NCI-H187 treated with DMSO at 0.1 percent for 48 hours (cell line): ENCODE measurements at places on chromosomes 2 and 18.

GRCh38 chr2:21607572-21607971 is 483.8 kb downstream of the TDRD15 start:
- DNase-seq: no peak

- DNase-seq: no peak
These were observed 18.7 kb upstream of the DHRS9 start for GRCh38 chr2:169050476-169051240.

DNA sequence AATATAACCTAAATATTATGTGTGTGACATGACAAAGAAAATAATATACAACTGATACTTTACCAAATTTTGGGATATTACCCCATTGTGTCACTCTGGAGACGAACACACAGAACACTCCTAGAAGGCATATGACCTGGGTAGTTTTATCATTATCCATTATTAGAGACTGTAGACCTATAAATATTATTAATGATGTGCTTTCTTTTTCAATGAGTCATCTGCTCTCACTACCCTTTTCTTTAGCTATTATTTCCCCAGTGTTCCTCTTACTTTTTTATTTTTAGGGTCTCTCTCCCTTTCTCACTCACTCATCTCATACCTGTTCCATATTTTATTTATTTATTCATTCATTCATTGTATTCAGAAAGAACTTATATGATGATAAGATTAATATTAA is 143.3 kb upstream of the ITGA4 start:
- DNase-seq: no peak

DNA sequence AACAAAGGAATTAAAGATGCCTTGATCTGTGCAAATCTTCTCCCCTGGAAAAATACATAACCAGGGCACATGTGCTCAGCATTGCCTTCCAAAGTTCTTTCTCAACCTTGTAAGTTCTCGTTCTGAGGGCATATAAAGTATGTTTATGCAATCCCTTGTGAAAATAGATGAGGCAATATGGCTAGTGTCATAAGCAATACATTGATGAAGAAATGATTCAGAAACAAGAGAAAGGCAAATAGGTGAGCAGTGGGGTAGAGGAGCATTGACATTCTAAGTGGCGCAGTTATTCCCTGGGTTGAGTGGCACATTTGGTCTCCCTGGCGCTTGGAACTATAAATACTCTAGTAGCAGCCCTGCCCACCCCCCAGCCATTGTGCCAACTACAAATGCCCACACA is 57.4 kb upstream of the PGAP1 start:
- no peak for DNase-seq

DNA sequence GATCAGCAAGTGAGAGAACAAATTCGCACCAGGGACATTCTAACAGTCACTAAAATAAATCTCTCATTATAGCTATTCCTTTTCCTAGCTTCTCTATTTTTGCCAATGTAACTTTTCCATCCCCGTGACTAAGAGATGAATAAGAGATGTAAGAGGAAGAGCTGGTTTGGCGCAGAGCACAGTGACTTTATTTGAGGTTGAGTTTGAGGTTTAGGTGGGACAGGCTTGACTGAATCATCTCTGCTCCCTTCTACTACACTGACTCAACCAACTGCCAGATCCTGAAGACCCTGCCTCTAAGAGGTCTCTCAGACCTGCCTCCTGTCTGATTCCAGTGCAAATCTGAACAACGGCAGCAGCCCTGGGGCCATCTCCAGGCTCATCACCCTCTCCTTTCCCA is 28.0 kb downstream of the RFX8 start:
- DNase-seq: no peak

DNA sequence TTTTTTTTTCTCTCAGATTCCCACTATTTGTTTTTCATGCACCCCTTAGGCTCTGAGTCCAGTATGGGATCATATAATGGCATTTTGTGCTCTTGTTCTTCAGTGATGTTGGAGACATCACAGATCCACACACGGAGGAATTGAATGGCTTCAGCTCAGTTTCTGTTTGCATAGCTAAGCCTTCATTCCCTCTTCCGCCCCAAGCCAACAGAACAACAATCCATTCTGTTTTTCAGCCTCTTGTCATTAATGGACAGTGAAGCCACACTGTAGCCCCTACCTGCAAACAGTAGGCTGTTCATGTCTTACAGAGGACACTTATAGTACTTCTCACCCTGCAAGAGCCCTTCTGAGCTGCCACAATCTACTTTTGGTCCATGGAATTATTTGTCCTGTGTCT is 64.0 kb upstream of the ZSWIM2 start:
- no peak for DNase-seq
